CD4-positive, alpha-beta T cell treated with Interleukin-21 for 1 hour (primary cell): ENCODE measurements at places on chromosomes 5 and 9.

DNA sequence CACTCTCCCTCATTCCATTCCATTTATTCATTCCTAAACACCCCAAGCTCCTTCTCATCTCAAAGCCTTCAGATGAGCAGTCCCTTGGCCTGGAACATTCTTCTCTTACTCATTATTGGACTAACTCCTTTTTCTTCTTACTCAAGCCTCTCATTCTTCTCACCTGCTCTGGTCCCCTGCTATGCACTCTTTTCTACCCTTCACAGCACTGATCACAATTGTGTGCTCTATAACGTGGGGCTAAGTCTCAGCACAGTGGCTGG, 212.4 kb downstream of the MAPKAP1 start:
- DNase-seq, result no peak

DNA sequence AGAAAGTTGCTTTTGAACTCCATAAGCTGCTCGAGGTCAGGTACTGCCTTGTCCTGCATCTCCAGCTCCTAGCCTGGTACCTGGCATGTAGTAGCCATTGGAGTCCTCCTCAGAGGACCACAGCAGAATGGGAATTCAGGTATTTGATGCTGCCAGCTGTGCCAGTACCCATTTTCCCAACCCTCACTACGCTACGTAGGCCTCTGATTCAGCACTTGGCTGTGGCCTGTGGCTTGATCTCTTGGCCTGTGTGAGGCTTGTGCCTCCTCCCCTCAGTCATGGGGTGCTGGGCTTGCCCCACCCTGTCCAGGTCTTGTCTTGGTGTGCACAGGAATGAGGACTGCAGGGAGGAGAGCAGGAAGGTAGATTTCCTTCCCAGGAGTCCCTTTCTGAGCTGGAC, 11.8 kb downstream of the OTULIN start:
- DNase-seq, result peak; percentile 24

DNA sequence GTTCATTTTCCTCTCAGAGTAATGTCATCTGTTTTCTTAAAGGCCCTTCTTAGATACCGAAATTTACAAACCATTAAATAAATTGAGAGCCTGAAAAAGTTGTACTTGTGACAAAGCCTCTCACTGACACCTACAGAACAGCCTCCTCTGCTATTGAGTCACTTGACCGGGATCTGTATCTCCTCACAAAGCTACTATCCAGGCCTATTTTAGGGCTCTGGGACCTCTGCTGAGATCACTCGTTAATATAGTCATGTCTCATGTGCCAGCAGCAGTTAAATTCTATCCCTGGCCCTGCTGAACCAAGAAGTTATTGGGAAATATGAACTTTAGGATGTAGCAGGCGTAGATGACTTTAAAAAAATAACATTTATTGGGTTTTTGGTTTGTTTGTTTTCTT, 31.1 kb downstream of the FBXO38 start:
- no peak for DNase-seq

DNA sequence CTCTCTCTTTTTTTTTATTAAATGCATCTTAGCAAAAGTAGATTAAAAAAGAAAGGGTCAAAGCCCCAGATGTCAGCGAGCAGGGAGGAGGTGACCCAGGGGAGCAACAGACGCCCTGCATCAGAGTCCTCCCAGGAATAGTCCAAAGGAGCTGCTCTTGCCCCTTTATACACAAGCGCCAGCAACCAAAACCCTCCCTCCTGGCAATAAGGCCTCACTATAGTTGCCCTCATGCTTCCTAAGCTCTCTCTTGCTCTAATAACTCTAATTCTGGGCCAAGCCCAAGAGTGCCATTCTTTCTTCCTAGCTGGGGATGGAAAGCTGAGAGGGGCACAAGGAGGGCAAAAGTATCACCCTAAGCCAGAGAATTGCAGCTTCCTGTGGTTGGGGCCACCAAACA, 26.3 kb downstream of the PCDHGC5 start:
- DNase-seq, result no peak

DNA sequence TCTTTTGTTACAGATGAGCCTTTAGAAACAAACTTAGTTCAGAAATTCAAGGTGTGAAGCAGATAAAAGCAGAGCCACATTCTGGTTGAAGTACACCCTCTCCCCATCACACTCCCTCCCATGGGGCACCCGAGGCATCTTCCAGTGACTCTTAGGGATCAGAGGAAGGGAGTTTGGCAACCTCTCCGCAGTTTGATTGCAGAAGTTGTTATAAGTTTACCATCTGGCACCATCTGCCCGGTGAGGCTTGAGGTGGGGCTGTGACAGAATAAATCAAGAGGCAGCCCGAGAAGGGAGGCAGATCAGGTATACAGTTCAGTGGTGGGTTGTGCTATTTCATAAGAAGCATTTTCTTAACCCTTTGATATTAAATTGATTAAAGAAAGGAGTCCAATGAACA, 458.6 kb upstream of the CLINT1 start:
- DNase-seq, result no peak

GRCh38 chr9:132710333-132710732, 40.1 kb downstream of the GTF3C4 start:
- DNase-seq, result no peak
